Spleen (tissue), 13 donors: ENCODE measurements at places on chromosomes 7 and 10.
A peak's percentile ranks its signal among the peaks of the same experiment; 100 is the strongest.

DNA sequence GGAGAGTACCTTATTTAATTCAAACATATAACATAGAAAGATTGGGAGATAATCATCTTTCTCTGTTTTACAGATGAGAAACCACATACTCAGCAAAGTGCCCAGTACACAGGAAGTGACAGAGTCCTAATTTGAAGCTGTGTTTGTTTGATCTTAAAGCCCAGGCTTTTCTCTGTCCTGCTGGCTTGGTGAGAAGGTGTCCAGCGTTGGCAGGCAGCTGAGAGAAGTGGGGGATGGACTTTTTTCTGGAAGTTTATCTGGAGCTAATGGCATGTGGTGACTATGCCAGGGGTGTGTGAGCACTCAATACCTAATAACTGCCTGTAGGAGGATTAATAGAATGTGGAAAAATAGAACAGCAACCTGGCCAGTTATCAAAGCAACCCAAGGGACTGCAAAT, 60.8 kb downstream of the NPSR1 start:
- no peak for DNase-seq

- DNase-seq, result peak; percentile 57
Observed at GRCh38 chr7:27176962-27177794, 3.1 kb upstream of the HOXA10 start.

GRCh38 chr10:76902949-76903348, 734.7 kb downstream of the KCNMA1 start:
- DNase-seq, result no peak

- no peak for DNase-seq
Observed at GRCh38 chr10:77431209-77431611, 206.4 kb downstream of the KCNMA1 start.

DNA sequence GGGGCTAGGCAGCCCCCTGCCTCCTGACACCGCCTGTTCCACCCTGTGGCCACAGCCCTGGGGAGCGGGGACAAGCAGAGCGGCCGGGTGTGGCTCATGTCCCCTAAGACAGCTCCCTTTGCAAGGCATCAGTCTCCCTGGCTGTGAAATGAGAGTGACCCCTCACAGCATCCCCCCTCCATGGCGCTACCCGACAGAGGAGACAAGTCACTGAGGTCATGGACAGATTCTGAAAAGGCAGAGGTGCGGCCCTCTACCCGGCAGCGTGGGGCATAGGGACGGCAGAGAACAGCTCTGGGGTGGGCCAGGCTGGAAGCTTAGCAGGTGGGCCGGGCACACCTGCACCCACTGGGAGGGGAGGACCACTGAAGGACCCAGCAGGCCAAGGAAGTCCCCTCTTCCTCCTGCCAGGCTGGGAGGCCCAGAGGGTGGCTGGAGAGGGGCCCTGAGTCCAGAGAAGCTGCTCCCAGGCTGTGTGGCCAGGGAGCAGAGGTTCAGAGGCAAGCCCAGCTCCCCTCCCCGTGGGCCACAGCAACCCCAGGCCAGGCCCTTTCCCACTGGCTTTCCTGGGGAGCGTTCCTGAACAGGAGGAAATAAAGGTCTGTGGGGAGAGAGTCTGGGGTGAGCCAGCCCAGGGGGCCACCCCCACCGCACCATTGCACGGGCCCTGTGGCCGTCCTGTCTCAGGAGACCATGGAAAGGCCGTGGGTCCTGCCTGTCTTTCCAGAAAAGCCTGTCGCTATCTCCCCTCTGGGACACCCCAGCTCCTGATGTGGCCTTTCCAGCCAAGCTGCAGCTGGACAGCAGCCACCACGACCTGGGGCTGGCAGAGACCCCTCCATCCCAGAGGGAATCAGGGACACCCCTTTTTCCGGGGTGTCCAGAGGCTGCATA, 1.7 kb downstream of the ADAP1 start:
- no peak for DNase-seq

DNA sequence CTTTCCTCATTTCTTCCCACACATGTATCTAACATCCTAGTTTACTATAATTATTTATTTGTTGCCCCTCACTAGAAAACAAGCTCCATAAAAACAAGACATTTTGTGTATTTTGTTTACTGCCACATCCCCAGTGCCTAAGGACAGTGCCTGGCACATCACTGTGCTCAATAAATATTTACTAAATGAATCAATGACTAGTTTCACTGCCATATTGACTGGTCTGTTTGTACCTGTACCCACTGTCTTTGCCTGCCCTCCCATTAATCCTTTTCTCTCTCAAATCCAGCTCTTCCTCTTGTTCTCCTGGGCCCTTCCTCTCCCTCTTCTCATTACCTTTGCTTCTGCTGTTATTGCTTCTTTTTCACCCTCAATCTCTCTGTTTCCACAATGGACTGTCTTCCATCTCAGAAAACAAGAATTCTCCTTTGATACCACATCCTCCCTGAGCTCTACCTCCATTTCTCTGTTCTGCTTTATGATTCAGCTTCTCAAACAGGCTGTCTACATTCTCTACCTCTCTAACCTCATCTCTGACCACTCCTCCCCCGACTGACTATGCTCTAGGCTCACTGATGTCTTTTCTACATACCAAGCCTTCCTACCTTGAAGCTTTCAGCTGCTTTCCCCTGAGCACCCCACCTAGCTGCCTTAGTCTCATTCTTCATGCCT, 8.3 kb upstream of the FAM133B start:
- DNase-seq, result no peak

DNA sequence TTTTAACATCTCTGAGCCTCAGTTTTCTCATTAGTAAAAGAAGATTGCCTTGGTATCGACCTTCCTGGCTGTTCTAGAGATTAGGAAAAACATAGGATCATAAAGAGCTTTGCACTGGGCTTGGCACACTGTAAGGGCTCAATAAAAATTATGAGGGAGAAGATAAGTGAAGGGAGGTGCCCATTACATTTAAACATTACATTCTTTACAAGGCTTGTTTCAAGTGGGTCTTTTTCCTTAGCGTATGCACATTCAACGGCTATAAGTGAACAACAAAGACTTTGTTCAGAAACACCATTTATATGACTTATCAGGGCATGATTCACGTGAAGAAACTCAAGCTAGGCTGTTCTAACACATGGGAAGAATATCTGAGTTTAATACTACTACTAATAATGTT, 351.9 kb upstream of the NPVF start:
- DNase-seq, result no peak

- DNase-seq, result no peak
Observed at GRCh38 chr7:45103958-45104843, 7.3 kb downstream of the TBRG4 start.

DNA sequence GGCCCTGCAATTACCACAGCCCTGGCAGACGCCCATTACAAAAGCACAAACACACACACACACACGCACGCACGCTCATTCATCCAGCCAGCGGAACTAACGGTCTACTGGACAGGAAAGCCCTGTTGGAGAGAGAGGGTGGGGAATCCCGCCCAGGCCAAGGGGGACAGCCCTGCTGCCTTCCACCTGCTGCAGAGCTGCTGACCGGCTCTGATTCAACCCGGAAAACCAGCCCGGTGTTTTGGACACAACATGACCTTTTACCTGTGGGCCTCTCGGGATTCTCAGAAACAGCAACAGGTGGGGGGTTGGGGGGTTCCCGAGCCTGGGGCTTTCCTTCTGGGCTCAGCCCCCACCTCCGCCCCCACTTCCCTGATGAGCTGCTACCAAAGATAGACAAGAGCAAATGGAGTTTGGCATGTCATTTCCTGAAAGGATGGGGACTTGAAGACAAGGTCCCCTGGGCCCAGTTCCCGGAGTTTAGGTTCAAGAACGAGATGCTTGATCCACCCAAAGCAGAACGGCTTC, 18.5 kb upstream of the SERPINE1 start:
- no peak for DNase-seq

GRCh38 chr7:96397936-96398598, 76.2 kb upstream of the SLC25A13 start:
- DNase-seq, result no peak

DNA sequence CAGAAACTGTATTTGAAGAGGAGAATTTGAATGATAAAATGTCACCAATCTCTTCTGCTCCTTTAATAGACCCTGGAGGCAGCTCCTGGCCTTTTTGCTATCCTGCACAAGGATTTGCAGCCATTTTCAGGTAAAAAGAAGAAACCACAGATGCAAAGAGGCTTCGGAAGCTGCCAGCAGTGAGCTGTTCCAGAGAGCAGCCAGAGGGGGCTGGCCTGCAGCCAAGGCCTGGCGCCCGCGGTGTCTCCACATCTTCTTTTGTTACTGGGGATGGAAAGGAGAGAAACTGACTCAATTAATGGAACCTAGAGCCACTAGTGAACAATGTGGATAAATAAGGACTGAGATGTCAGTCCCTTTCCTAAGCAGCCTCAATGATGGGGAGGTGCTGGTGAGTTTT, 23.9 kb upstream of the GPR26 start:
- no peak for DNase-seq

DNA sequence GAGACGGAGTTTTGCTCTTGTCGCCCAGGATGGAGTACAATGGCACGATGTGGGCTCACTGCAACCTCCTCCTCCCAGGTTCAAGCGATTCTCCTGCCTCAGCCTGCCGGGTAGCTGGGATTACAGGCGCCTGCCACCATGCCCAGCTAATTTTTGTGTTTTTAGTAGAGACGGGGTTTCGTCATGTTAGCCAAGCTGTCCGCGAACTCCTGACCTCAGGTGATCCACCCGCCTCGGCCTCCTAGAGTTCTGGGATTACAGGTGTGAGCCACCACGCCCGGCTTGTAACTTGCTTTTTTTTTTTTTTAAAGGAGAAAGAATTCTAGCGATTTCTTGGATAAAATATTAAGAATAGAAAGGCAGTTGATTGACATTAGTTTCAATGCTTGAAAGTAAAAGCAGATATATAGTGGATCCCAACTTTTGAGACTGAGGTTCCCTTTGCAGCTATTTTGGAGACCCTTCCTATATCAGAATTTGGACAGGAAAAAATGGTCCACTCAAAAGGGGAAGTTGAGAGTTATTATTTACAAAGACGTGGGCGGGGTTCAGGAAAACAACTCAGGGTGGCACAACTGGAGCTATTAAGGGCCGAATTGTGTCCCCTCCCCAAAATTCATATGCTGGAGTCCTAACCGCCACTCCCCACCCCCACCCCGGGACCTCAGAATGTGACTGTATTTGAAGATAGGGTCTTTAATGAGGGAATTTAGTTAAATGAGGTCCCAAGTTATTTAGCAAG, 1.3 kb upstream of the ERCC6 start:
- no peak for DNase-seq

DNA sequence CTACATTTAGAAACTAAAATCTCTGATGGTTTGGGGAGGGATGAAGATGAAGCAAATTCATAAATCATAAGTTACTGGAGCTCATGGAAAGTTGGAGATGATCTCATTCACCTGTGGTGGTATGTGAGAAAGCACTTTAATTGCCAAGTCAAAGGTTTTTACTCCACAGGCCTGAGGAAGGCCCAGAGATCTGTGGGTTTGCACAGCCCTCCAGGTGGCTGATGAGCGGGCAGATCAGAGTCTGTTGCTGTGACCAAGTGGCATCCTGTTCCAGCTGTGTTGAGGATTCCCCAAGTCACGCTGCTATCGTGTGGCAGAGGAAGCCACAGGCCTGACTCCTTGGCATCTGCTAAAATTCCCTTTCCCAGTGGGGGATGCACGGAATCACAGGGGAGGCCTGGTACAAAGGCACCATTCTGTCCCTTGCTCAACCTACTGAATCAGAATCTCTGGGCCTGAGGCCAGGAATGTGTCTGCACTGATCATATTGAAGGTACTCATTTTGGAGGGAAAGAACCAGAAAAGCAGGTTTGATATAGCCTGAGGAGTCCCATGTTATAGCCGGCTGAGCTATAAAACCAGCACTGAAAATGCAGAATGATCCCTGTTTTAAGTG, 19.7 kb upstream of the DDC start:
- no peak for DNase-seq
